GM12878 (cell line): ENCODE measurements at places on chromosomes 1 and 21.

GRCh38 chr1:186152227-186152619 lies 222.8 kb downstream of the TPR start:
- H3K4me1 ChIP-seq, result no peaks in the 10 kb centered on the region
- no peak overlapping the region for H3K4me3 ChIP-seq
- H3K36me3 ChIP-seq, result no peaks in the 10 kb centered on the region
- H3K27me3 ChIP-seq, result peaks cover 4% of the 10 kb centered on the region; the same call in 1 of the 2 replicates

GRCh38 chr1:168081373-168082007 lies 55.2 kb downstream of the GPR161 start:
- H3K27me3 ChIP-seq, result no peaks in the 10 kb centered on the region
- H3K4me3 ChIP-seq, result no peak overlapping the region
- no peak overlapping the region for H3K27ac ChIP-seq
- peaks cover 8% of the 10 kb centered on the region; the same call in 1 of the 2 replicates for H3K36me3 ChIP-seq
- H3K4me1 ChIP-seq, result no peaks in the 10 kb centered on the region

DNA sequence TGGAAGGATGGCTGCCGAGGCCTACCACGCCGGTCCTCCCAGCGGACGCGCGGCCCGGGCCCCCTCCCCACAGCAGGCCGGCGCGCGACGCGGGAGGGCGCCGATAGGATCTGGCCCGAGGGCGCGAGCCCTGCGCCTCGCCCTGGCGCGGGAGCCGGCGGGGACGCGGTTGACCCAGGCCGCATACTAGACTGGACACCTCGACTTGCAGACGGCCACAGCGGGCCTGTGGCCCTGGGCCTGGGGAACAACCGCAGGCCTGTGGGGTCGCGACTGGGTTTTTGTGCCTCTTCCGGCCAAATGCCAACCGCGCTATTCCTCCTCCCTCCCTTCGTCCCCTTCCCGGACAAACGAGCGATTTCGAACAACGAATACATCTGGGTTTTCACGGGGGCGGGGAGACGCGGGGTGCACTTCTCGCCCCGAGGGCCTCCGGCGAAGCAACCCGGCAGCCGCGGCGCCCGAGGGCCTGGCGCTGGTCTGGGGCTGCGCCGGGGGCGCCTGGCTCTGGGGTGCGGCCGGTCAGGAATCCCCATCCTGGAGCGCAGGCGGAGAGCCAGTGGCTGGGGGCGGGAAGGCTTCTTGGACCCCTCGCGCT lies 2.4 kb downstream of the NHLH2 start:
- H3K36me3 ChIP-seq, result no peaks in the 10 kb centered on the region
- DNase-seq, result no peak
- H3K27ac ChIP-seq, result no peak overlapping the region
- H3K27me3 ChIP-seq, result peaks cover 10% of the 10 kb centered on the region
- H3K4me3 ChIP-seq, result no peak overlapping the region

GRCh38 chr1:3902571-3903091 lies 2.6 kb upstream of the C1orf174 start:
- no peak overlapping the region for H3K4me3 ChIP-seq
- H3K27ac ChIP-seq, result no peak overlapping the region
- H3K36me3 ChIP-seq, result no peaks in the 10 kb centered on the region
- no peak for DNase-seq
- no peaks in the 10 kb centered on the region for H3K27me3 ChIP-seq

DNA sequence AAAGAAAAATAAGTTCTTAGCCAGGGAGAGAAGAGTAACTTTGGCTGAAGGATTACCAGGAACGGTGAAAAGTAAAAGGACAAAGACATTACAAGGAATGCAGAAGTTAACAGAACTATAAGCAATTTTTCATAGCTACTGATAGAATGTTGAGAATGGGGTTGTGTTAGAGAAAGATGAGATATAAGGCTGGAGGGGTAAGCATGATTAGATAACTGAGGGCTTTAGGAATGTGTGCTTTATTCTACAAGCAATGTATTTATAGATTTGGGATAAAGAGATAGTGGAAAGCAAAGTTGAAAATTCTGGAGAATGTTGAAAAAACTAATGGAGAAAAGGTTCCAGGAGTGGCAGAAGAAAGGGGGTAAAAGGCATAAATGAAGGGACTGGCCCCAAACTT lies 65.4 kb upstream of the PTCH2 start:
- no peak overlapping the region for H3K4me3 ChIP-seq
- H3K27me3 ChIP-seq, result no peaks in the 10 kb centered on the region
- no peaks in the 10 kb centered on the region for H3K36me3 ChIP-seq
- H3K27ac ChIP-seq, result no peak overlapping the region
- H3K4me1 ChIP-seq, result no peaks in the 10 kb centered on the region

DNA sequence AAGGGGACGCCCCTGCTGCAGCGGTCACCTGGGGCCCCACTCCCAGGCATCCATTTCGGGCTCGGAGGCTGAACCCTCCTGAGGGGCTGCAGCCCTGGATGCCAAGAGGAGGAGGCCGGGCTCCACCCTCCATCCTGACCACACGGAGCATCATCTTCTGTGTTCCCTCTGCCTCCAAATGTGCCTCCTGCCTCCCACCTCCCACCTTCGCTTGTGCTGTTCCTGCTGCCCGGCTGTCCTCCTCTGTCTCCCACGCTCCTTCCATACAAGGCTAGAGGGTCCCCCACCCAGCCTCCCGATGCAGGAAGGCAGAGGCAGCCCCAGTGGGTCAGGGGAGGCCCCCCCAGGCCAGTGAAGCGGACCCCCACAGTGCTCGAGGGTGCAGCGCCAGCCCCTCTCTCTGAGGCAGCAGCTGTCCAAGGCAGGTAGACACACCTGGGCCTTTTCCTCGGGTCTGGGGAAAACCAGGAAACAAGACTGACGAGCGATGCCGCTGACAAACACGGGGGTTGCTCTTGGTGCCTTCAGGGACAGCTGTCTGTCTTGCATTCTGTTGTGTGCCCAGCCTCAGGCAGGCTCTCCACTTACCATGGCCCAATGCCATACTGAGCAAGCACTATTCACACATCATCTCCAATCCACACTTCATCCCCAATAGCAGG lies 16.8 kb upstream of the PLEKHG5 start:
- H3K36me3 ChIP-seq, result no peaks in the 10 kb centered on the region
- no peak overlapping the region for H3K4me3 ChIP-seq
- H3K27ac ChIP-seq, result no peak overlapping the region
- no peaks in the 10 kb centered on the region for H3K4me1 ChIP-seq
- DNase-seq, result no peak
- no peaks in the 10 kb centered on the region; the same call in 1 of the 2 replicates for H3K27me3 ChIP-seq

DNA sequence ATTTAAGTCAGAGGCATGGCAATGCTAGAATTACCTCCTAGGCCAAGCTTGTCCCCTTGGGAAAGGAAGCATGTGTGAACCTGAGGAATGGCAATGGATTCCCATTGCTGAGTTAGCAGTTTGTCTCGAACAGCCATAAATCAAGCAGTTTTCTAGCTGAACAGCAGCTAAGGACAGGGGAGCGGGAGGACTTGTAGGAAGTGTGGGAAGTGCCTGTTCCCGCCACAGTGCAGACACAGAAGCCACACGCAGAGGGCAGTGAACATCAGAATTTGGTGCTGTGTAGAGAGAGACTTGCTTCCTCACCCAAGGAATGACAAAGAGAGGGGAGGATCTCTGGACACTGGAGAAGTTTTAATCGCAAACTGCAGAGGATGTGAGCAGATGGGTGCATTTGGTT lies 3.8 kb downstream of the PHGDH start:
- no peak overlapping the region for H3K4me3 ChIP-seq
- DNase-seq, result no peak
- peaks cover 2% of the 10 kb centered on the region for H3K27me3 ChIP-seq
- no peaks in the 10 kb centered on the region for H3K36me3 ChIP-seq
- H3K4me1 ChIP-seq, result no peaks in the 10 kb centered on the region

DNA sequence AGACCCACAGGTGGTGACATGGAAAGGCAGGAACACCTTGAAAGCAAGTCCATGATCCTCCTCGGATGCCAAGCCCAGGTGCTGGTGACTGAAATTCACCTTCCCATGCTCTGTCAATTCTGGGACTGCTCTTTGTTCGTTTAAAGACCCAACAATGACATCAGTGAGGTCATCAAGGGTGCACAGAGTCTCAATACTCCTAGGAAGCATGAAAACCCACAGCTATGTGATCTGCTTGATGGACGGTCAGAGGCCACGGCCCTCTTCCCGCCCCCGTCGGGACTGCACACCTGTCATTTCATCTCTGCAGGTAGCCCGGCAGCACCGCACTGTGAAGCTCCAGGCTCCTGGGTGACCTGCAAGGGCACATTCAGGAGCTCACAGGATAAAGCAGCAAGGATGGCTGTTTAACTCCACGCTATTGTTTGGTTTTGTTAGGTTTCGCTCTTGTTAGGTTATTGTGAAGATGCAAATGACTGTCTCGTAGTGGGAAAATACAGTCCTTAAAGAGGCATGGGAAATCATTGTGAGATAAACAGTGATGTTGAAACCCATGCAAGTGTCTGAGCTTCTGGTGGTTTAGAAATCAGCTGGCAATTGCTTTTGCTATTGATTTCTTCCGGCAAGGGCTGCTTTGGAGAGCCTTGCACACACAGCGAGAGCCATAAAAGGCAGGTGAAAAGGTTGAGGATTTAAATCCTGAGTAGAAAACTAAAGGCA lies 124.8 kb upstream of the AJAP1 start:
- H3K4me1 ChIP-seq, result no peaks in the 10 kb centered on the region
- H3K4me3 ChIP-seq, result no peak overlapping the region
- no peak for DNase-seq
- H3K27me3 ChIP-seq, result no peaks in the 10 kb centered on the region
- no peaks in the 10 kb centered on the region for H3K36me3 ChIP-seq
